Activated CD4-positive, alpha-beta T cell treated with anti-CD3 and anti-CD28 coated beads, Interleukin-2, amount 10 ng/mL, durations not matched to agents 24 days and 14 days (primary cell): ENCODE measurements at places on chromosomes 6 and 20. TPM values are rescaled to one million over a fixed set of nuclear protein-coding genes. Genes with fewer than 3 reads are reported as not detected.

- no peak for DNase-seq
These were observed 134.6 kb downstream of the SYNE1 start for GRCh38 chr6:152502421-152503188.

GRCh38 chr20:60810561-60810960 is 441.5 kb upstream of the CDH4 start:
- no peak for DNase-seq

DNA sequence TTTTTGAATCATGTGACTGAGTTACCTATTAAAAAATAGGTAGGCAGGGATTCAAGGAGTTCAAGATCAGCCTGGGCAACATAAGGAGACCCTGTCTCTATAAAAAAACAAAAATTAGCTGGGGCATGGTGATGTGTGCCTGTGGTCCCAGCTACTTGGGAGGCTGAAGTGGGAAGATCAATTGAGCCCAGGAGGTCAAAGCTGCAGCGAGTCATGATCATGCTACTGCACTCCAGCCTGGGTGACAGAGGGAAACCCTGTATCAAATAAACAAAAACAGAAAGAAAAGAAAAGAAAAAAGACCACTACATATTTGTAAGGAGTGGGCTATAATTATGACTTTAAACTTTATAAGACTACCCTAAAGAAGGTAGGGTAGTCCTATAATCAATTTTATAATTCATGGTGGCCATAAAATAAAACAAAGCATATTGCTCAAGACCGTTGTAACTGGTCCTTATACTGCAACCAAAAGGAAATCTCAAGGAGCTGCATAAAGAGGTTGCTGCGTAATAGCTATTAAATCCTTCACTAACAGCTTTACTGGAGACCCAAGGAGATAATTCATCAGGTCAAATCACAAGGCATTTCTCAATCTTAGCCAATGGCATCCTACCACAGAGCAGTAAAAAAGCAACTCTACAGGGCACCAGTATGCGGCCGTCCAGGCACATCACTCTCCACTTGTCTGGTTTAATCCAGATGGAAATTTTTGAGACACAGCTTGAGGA is 13.5 kb downstream of the PIGU start:
- no peak for DNase-seq

DNA sequence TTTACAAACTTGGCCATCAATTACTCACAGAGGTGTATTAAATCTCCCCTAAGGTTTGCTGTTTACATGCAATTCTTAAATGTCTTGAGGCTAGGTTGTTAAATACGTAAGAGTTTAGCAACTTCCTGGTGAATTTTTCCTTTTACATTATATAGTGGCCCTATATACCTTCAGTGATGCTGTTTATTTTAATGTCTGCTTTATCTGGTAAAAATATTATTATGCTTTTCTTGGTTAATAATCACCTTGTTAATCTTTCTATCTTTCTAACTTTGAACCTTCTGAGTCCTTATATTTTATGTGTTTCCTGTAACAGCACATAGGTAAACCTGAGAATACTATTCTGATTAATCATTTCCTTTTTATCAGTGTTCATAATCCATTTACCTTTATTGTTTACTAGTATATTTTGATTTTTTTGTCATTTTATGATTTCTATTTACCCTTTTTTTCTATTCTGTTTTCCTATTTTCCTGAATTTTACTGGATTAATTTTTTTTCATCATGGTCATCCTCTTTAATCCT is 57.9 kb downstream of the TP53INP2 start:
- DNase-seq: no peak

GRCh38 chr6:149046822-149047246 is 270.7 kb upstream of the TAB2 start:
- peak; percentile 78 for DNase-seq

- no peak for DNase-seq
These were observed 122.0 kb downstream of the GFRAL start for GRCh38 chr6:55449225-55449624.

SOX18 gene
- total RNA-seq: 0.84 and 0.92 TPM in 2 replicates

AVP gene
- total RNA-seq: not detected in 2 replicates

ARMC12 gene
- total RNA-seq: 0.58 and 0.64 TPM in 2 replicates

LATS1 gene
- total RNA-seq: 31.8 and 33.7 TPM in 2 replicates

SLPI gene
- not detected in 2 replicates for total RNA-seq

MAPK13 gene
- total RNA-seq: 59.4 and 61.6 TPM in 2 replicates

CST5 gene
- not detected in 2 replicates for total RNA-seq
